ENCODE measurements at places on chromosomes 3 and 15.

DNA sequence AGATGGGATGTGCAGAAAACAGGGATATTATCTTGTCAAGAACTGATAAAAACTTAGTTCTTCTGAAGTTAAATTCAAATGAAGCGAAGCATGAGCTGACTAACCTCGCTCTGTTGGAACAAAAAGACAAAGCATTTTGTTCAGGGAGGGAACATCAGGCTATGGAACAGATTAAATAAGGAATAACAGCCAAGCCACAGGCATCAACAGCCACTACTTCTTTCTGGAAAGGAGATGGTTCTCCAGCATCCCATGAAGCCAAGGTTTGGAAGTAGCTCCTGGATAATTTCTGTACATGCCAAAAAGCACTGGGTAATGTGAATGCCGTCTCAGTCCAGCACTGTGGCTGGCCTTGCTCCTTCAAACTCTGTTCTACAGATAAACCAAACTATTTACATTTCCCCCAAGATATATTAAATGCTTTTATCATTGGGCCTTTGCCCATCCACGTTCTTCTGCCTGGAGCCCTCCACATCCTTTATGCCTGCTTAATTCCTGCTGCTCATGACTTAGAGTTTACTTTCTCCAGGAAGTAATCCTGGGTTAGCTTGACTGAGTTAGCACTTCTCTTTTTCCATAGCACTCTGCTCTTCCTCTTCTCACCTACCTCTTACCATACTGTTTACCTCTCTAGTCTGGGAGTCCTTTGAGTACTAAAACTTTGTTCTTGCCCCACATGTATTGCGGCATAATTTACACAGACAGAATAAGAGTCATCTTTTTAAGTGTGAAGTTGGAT is 232.0 kb downstream of the CLSTN2 start:
- DNase-seq = no peak

- DNase-seq = no peak
These were observed 371.3 kb downstream of the ERC2 start for GRCh38 chr3:56096999-56097398.

DNA sequence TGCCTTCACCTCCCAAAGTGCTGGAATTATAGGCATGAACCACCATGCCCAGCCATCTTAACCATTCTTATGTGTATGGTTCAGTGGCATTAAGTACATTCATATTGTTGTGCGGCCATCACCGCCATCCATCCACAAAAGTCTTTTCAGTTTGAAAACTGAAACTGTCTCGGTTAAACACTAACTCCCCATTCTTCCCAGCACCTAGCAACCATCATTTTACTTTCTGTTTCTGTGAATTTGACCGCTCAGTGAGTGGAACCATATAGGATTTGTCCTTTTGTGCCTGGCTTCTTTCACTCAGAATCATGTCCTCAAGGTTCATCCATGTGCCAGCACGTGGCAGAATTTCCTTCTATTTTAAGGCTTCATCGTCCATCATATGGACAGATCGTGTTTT is 5.8 kb downstream of the MCM2 start:
- DNase-seq = no peak

GRCh38 chr3:122661633-122662032 is 19.0 kb upstream of the PARP14 start:
- DNase-seq = no peak

DNA sequence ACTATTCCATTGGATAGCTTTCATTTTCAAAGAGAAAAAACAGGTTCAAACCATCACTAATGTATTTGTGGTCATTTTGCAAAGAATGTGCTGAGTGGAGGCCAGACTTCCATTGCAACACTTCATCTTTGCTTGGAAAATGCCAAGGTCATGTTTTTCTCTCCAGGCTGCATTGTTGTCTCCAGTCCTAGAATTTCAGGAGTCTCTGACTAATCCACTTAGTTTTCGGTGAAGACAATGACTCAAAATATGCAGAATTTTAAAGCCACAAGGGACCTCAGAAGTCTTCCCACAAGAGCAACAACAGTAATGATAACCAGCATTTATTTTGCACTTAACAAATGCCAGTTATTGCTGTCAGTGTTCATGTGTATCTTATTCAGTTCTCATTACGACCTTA is 277.0 kb downstream of the RYR3 start:
- DNase-seq = no peak

DNA sequence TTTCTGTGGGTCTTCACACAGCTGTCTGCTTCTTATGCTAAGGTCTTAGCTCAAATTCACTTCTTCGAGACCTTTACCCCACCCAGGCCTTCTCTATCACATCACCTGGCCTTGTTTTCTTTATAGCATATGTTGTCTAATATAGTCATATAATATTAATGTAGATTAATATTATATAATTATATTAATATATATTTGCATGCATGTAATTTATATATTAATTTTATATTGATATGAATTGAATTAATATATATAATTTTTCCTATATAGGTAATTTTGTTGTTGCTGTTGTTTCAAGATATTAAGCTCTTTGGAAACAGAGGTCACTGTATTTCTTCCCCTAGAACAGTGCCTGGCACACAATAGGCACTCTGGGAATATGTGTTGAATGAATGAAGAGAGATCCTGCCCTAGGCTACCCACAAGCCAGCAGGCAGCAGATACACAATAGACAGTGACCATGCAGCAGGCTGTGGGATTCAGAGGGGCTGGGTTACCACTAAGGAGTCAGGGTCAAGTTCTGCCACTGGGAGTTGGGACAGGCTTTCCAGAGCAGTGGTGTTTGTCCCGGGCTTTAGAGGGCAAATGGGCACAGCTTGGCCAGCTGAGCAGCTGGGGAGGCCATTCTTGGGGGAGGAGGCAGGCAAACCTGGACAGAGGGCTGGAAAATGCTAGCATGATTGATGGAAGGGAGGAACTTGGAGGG is 126.3 kb downstream of the DNAJB8 start:
- DNase-seq = no peak

GRCh38 chr3:171977860-171978259 is 61.5 kb upstream of the FNDC3B start:
- no peak for DNase-seq

GRCh38 chr15:43378601-43379000 is 7.7 kb downstream of the TUBGCP4 start:
- no peak for DNase-seq

GRCh38 chr3:35640190-35641165 is 1.2 kb downstream of the ARPP21 start:
- DNase-seq = no peak

- DNase-seq = no peak
These were observed 41.5 kb downstream of the RARB start for GRCh38 chr3:25469558-25469957.

DNA sequence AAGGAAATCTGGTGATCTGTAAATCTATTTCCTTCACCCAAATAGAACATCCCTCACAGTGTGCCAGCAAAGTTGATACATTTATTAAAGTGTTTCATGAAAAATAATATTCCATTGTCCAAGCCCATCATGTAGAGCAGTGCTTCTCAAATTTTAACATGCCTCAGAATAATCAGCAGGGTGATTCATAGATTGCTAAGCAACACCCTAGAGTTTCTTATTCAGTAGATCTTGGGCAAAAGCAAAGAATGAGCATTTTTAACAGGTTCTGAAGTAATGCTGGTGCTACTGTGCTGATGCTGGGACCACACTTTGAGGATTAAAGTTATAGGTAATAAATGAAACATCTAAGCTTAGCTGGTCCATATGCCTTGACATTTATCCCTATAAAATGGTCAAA is 210.5 kb downstream of the ZIC4 start:
- no peak for DNase-seq

DNA sequence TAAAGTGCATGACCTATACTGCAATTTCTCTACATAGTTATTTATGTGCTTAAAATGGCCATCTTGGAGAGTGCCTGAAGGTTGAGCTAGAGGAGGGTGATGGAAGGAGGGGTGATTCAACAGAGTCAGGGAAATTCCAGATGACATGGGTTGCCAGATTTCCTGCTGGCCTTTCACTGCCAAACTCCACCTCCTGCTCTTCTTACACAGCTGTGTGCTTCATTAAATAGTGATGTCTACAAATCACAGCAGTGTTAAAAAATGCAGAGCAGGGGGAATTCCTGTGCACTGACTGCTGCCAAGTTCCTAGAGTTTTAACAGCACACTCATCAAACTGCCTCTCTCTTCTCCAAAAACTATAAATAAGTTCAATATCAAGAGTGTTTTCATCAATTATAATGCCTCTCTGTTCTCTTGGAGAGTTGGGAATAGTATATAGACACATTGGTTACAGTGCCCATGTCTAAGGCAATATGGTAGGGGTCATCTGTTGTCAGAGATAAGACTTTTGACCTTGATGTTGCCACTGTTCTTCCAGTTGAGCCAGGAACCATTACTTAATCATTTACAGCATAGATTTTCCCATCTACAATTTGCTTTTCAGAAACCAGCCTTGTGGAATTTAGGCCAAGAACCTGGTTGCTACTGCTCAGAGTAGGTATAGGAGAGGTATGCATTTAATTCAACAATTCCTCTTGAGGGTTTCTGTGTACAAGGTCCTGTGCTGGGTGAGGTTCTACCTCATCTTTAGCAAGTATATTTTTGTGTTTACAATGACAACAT is 79.6 kb downstream of the TP63 start:
- peak; percentile 98 for DNase-seq

GRCh38 chr3:86244905-86245304 is 746.0 kb downstream of the VGLL3 start:
- DNase-seq = no peak

DNA sequence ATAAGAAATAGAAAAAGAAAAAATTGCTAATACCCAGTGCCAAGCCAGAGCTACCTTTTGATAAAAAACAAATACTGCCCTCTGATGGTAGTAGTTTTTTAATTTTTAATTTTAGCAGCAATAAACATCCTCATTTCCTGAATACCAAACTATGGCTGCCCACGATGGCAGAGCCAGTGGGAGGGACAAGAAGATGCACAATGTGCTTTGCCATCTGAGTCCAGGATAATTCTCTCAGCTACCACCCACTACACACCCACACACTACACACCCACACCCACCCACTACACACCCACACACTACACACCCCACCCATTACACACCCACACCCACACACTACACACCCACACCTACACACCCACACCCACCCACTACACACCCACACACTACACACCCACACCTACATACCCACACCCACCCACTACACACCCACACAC is 17.8 kb downstream of the CEP19 start:
- DNase-seq = no peak

- no peak for DNase-seq
These were observed 23.2 kb downstream of the LMCD1 start for GRCh38 chr3:8524656-8525399.

DNA sequence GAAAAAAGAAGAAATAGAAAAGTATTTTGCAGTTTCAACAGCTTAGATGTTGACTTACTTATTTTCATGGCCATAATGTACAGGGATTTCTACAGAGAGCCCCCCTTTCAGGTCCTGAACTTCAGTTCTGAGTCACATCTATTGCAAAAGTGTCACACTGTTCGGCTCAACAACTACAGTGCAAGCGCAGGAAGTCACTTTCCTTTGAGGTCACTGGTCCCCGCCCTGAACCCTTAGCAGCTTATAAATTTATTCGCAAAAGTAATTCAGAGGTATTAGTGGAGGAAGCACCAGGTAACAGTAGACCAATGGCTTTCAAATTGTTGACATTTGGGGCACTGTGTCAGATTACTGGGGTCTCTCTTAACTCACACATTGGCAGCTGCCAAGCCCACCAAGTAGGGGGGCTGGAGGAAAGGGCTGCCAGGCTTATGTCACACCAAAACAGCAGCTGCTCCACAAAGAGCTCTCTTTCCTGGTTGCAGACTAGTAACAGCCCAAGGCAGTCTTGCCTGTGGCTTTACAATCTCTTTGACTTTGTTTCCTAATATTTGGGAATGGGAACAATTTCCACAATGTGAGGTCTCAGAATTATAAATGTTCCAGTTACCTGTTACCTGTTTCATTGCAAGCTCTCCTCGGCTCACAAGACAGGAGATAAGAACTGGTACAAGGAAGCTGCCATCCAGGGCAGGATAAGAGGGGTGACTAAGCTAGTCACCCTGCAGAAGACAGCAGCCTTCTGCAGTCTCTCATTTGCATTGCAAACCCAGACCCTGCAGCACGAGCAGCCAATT is 130.2 kb upstream of the STRIT1 start:
- no peak for DNase-seq

DNA sequence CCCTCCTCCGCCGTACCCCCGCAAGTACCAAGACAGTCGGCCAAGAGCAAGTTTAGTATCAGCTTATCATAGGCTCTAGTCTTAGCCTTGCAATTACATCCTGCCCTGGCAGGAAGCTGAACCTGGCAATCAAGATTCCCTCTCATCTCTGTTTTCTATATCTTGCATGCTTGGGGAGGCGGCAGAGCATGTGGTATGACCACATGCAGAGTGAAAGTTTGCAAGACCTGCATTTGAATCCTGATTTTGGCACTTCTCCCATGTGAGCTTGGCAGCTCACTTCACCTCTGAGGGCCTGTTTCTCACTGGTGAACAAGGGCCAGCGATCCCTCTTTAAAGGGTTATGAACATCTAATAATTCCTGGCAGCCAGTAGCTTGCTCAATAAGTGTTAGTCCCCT is 106.1 kb upstream of the FRMD4B start:
- DNase-seq = no peak

DNA sequence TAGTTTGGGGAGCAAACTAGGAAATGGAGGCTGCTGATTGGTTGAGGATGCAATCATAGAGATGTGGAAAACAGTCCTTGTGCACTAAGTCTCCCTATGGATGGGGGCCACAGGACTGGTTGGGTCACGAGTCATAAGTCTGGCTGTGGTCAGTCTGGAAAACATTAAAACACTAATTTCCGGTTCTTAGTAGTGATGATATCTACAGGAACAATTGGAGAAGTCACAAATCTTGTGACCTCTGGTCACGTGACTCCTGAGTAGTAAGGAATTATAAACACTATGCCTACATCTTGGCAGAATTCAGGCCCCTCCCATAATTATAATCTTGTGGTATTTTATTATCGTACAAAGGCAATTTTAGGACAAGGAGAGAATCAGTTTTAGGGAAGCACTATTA is 317.3 kb upstream of the ARPP21 start:
- peak; percentile 90 for DNase-seq

DNA sequence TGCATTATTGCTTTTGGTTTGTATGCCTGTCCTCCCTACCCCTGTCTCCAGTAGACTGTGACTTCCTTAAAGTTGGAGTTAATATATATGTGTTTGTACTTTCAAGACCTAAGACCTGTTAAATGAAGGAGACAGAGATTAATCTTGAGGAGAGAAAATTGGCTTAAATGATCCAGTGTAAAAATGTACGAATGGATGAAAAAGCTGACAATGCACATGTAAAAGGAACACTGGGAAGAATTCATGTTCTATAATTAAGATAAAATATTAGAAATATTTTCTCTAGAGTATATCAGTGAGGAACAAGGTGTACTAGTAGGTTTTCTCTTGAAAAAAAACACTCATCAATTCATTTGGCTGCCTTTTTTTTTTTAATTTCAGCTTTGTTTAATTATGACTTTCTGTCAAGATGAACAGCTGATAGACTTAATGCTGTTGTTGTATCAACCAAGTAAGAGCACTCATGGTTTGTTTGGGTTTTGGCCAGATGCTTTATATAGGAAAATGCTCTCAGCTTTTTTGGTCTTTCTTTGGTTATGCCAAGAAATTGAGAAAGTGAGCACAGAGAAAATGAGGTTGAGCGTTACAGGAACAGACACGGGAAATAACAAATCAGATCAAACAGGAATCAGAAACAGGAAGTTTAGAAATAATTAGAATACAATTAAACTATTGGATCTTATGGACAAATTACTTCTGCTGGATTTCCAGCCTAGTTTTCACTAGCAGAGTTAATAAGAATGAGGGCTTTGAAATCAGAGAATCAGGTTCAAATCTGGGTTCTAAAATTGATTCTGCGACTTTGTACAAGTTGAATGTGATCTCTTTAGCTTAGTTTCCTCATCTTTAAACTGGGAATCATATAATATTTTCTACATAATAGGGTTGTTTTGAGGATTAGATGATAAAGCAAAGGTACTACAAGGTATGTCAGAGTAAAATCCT is 38.3 kb upstream of the AADAC start:
- no peak for DNase-seq

Data from kidney epithelial cell (primary cell).